ENCODE measurements at places on chromosomes 4 and X.

DNA sequence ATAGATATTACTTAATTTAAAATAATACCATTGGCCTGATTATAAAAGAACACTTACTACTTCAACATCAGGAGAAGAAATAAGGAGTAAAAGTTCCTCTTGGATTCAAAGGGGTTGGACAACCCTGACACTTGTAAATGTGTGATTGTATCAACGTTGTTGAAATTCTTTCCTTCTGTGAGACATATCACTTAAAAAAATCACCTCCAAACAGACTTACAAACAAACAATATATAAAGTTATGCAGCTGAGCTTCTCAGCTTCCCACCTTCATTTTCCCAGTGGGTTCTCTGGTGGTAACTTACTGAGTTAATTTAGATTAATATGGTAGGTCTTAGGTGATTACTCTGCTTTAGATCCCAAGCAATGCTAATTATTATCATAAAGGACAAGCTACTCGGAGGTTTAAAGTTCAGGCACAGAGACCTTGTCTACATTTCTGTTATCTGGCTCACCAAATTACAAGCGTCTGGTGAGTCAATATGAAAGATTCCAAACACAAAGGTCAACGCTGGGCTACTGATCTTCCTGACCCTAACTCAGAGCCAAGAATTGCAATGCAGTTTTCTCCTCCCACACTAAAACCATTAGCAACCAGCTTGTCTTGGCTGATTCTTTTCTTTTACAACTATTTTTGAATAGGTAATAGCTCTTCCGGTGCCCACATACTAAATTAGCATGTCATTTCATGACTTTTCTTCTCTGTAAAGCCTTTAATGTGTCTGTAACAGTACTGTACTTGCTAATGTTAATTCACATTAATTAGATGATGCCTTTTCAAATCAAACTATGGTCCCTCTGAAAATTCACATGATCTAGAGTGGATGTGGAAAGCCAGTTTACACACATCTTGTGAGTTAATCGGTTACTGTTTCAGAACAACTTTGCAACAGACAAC lies 157.6 kb downstream of the RASL11B start:
- no peak for DNase-seq

DNA sequence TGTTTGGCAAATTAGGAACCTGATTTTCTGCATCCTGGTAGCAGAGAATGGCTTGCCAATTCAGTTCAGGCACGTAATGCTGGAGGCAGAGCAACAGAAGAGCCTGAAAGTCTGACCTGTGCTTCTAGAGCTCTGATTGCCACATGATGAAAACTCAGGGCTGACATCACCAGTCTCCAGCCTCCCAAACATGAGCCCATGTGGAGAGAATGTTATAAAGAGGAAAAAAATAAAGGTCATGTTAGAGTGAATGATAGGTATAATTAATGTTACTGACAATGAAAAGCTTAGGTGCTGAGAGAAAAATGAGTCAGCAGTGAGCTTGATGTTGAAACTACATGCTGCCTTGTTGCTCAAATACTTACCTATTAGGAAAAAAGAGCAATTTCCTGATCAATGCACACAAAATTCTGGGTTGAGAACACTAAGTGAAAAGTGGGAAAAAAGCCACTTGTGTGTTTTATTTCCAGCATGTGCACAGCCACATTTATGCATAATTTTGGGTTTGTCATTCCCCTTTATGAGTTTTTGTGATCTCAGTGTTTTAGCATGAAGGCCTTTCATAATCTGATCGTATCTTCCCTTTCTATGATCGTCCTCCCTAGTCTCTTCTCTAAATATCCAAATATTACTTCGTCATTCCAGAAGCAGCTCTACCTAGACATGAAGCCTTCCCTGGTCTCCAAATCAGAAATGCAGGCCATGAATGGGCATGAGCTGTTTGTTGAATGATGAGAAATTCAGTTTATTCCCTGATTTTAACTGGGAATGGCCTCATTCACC lies 113.3 kb upstream of the CPEB2 start:
- no peak for DNase-seq

- DNase-seq: no peak
Observed at GRCh38 chr4:77600521-77601451, 4.8 kb upstream of the CXCL13 start.

DNA sequence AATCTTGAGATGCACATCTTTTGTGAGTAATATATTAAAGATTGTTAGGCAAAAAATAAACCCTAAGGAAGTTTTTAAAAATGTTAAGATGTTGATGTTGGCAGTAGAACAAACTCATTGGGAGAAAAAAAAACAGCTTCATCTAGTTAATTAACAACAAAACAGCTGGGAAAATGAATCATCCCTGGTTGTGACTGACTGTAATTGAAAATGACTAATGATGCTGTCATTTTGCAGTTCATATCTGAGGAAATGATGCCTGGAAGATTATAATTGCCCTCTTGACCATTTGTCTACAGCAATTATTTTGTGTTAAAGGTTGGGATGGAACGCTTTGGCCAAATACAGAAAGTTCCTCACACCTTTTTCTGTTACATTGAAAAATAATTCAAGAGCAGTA lies 760.4 kb upstream of the FTHL17 start:
- DNase-seq: no peak

DNA sequence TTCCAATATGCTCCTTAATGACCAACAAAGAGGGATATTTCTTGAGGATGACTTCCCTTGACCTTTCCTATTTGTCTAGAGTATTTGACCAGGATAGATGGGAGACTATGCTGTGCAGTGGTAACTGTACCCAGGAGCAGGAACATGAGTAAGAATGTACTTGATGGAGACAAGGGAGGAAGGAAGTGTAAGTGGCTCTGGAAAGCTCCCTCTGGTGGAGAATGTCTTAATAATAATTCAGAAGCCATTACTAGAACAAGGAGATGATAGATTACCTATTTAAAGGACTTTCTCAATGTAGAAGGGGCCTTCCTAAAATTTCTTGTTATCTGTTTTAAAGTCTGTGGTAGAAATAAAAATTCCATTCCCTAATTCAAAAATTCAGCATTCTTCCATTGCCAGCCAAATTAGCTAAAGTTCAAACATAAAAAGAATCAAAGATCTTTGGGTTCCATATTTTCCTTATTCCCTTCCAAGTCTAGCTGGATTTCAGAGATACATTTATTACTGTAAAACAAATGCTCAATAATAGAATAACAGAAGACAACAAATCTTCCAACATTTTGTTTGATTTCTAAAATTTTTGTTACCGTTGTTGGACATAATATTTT lies 83.8 kb downstream of the GRID2 start:
- no peak for DNase-seq

DNA sequence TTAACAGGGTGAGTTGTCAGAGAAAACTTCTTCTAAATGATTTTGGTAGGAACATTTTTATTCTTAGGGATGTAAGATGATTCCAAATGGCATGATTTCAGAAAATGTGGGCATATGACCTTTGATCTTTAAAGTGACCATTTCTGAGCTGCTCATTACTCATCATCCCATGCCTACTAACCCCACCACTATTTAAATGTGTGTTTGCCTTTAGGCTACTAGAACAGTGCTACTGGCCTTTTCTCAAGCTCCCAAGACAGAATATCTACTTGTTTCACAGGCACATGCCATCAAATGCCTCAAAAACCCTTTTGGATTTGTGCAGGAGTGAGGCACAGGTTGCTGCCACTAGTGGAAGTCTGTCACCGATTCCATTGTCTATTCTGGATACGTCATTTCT lies 428.2 kb downstream of the ADAM29 start:
- DNase-seq: no peak

- DNase-seq: no peak
Observed at GRCh38 chrX:39653691-39654090, 444.1 kb downstream of the BCOR start.

DNA sequence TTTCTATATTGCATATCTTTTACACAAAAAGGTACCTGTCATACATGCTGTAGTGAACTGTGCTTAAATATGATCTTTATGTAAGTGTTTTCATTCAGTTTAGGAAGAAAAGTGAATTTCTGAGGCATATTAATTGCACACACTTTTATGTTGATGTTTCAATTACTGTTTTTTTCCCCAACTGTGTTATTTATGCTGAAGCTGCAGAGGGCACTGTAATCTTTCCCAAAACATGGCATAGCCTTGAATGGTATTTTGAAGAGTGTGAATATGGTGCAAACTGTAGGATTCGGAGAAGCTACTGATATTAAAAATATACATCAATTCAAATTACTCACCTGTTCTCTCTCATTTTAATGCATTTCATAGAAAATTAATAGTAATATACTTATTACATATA lies 6.0 kb upstream of the CENPE start:
- DNase-seq: no peak

- no peak for DNase-seq
Observed at GRCh38 chrX:43481576-43481975, 174.5 kb upstream of the MAOA start.

GRCh38 chrX:64204701-64205440 lies 637 bp downstream of the AMER1 start:
- peak; percentile 4 for DNase-seq

- DNase-seq: peak; percentile 4
Observed at GRCh38 chrX:15334561-15334960, 762 bp downstream of the PIGA start.

DNA sequence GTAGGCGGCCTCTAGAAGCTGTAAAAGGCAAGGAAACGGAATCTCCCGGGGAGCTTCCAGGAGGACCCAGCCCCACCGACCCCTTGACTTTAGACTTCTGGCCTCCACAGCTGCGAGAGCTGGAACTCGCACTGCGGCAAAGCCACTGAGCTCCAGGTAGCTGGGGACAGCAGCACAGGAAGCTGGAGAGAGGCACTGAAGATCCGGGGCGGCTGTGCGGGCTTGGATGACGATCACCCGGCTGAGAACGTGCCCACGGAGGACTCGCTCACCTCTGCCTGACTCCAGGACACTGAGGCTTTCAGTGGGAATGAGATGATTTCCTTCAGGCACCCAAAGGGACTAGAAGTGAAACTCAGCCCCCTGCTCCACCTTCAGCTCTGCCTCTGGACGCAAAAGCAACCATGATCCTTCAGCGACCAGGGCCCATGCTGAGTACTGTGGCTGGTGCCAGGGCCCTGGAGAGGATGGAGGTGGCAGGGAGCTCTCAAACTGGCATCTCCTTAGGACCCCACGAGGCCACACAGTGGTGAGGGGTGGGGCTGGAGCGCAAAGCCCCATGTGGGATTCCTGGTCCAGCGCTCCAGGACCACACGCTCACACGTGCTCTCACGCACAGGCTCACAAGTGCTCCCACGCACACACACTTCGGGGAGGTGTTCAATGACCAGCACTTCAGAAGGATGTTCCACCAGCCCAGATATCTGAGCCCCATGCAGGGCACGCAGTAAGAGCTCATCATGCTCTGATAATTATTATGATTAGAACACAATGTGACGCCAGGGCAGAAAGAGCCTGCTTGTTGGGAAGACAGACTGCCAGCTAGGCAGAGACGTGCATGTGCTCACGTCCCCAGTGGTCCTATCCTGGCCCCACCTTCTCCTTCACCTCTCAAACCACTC lies 47.2 kb downstream of the ADRA2C start:
- no peak for DNase-seq

- no peak for DNase-seq
Observed at GRCh38 chr4:123952530-123953274, 556.1 kb downstream of the SPRY1 start.

DNA sequence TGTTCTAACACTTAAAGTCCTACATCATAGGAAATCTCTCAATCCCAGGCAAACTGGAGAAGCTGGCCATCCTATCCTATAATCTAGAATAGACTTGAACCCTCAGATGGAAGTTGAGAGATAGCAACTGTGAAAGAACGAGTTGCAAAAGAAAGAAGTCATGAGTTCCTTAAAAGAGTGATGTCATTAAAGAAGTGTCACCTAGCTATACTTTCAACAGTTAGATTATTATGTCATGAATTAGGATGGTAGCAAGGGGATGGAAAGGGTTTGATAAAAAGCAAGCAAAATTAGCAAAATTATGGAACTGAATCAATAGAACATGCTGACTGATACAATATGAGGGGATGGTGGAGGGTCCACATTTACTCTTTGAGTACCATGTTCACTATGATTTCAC lies 7.1 kb upstream of the MAPK10 start:
- no peak for DNase-seq

Data from T-helper 2 cell treated with Interferon-gamma antibody and Interleukin-4, amounts not matched to agents 5 μg/mL and 100 μg/mL, for 36 hours (primary cell).